Hematopoietic multipotent progenitor cell (in vitro differentiated cells): ENCODE measurements at places on chromosomes 5 and 9.
A peak's percentile ranks its signal among the peaks of the same experiment; 100 is the strongest.

GRCh38 chr9:69502671-69503301 is 169.4 kb downstream of the APBA1 start:
- DNase-seq = no peak

DNA sequence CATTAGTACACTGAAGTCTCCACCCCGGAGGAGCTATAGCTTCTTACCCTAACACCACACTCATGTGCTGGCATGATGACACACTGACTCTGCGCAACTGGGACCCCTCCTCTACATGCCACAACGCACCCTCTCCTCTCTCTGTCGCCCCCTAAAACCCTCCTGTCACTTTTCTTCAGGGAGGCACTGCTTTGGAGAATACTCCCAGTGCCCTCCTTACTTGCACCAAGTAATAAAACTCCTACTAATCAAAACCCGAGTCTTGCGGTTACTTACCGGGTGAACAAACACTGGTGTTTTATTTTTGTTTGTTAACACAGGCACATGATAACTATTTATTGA is 12.6 kb upstream of the STXBP1 start:
- DNase-seq = no peak

GRCh38 chr5:59042201-59043055 is 459.6 kb downstream of the RAB3C start:
- no peak for DNase-seq

- no peak for DNase-seq
Measured at GRCh38 chr5:65903581-65903980, 22.8 kb upstream of the ERBIN start.

- DNase-seq = peak; percentile 59
Measured at GRCh38 chr5:14628346-14628745, 36.2 kb upstream of the OTULIN start.

DNA sequence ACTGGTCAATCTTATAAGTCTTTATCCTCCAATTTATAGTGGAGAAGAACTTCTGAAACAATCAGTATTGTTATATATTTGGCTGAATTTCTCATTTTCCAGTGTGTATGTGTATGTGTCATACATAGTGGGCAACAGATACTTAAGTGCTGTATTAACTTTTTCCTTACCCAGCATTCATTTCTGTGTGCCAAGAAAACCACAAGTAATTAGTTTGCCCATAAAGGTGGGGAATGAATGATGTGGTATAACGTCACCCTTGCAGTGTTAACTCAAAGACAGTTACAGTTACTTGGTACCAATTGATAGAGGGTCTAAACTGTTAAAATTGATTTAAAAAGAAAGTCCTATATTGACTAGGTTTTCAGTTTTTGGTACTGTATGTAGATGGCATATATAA is 2.0 kb downstream of the OGN start:
- DNase-seq = no peak

GRCh38 chr5:11482011-11482410 is 422.2 kb downstream of the CTNND2 start:
- DNase-seq = no peak

DNA sequence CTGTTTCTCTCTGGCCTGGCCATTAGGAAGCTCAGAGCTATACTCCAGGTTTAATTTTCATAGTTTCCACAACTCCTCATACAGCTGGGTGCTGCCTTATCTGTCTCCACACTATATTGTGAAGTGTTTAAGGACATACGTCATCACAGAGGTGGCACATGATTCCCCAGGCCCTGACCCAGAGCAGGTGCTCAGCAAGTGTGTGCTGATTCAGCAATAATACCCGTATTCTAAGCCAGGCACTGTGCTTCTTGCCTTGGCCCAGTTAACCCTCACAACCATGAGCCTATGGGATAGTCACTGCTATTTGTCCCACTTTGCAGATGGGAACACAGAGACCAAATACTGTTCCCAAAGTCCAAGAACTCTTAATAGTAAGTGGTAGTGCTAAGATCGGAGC is 93.5 kb upstream of the SMIM23 start:
- no peak for DNase-seq

DNA sequence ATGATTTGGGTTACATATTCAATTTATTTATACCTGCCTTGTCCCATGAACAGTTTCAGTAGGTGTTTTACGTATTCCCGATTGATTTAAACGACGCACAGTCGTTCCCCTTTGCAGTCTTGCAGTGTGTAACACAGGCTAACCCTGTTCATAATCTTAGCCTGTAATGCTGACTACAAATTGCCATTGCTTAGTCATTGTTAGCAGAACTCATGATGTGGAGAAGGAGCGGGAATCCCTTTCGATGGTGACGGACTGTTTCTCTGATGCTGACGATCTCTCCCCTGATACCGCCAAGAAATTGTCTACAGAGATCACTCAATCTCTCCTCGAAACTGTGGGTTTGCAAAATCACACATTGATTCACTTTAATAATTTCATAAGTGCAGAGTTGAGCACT is 93.2 kb downstream of the MRPL36 start:
- no peak for DNase-seq

DNA sequence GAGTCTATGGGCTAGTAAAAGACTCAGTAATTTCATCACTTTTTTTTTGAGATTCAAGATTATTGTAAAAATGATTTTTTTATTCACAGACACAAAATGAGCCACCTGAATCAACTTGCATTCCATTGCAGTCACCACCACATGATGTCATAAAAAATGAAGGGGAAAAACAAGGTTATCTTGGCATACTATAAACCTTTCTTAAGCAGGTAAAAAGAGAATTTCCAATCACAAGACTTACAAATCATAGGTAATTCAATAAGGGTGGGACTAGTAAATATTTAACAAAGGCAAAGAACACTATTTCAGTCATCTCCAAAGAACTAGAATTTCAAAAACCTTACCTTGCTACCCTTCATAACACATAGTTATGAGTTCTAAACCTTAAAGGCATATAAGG is 30.7 kb downstream of the TRPM6 start:
- DNase-seq = no peak

GRCh38 chr5:142875936-142876335 is 105.8 kb downstream of the ARHGAP26 start:
- DNase-seq = no peak

DNA sequence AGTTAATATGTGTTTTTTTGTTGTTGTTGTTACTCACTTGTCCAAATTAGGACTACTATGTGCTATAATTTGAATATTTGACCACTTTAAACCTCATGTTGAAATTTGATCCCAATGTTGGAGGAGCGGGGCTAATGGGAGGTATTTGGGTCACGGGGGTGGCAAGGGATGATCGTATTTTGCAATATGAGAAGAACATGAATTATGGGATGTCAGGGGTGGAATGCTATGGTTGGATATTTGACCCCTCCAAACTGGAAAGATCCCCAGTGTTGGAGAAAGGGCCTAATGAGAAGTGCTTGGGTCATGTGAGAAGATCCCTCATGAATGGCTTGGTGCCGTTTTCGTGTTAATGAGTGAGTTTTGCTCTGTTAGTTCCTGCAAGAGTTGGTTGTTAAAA is 119.8 kb downstream of the NUDT12 start:
- DNase-seq = no peak

DNA sequence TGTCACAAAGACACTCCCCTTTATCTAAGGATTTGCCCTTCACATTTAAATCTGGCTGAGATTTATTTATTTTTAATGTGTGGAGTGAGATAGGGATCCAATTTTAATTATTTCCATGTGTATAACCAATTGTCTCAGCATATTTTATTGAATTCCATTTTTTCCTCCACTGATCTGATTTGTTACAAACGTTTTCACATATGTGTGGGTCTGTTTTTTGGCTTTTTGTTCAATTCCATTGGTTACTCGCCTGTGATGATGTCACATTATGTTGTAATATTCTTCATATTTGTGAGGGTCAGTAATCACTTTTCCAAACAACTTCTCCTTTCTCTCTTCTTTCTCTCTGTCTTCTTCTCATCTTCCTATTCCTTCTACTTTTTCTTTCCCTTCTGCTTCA is 278.3 kb upstream of the RFX3 start:
- DNase-seq = no peak

- DNase-seq = no peak
Measured at GRCh38 chr5:31033295-31033694, 160.2 kb upstream of the CDH6 start.

DNA sequence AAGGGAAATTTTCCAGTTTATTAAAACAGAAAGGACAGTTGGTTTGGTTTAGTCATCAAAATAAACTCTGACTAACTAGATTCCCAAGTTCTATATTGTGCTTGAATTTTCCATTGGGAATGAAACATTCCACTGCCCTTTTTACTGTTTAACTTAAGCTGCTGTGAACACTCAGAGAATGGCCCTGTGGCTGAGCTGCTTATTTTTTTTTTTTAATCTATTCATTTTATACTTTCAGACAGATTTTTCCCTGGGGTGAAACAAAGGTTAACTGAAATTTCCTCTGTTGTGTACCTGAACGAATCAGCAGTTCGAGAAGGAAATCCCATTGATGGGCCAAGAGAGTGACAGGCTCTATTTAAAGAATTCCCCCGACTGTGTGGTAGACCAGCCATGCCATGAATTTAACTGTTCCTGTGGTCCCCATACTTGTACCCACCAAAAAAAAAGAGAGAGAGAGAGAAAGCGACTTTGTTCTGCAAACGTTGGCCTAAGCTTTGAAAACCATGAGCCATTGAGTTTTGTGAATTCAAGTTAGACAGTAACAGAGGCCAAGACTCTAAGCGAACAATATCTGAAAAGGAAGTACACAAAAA is 138.7 kb upstream of the GRHPR start:
- DNase-seq = peak; percentile 4

- no peak for DNase-seq
Measured at GRCh38 chr5:115461093-115461492, 83.5 kb downstream of the FEM1C start.

DNA sequence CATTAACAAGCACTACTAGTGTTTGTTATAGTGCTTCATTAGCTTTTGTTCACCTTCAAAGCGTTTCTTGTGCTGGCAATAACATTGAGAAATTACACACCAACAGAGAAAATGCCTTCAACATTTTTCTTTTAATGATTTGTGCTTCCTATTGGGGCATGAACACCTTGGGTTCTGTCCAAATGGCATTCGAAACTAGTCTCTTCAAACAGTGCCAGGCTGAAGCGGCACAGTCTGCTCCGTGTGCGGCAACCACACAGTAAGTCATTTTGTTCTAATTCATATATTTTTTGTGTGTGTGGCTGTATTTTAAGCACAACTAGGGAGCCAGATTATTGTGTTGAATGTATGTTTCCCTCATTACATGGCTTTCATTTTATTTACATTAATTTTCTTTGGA is 414.7 kb upstream of the SGCD start:
- no peak for DNase-seq

DNA sequence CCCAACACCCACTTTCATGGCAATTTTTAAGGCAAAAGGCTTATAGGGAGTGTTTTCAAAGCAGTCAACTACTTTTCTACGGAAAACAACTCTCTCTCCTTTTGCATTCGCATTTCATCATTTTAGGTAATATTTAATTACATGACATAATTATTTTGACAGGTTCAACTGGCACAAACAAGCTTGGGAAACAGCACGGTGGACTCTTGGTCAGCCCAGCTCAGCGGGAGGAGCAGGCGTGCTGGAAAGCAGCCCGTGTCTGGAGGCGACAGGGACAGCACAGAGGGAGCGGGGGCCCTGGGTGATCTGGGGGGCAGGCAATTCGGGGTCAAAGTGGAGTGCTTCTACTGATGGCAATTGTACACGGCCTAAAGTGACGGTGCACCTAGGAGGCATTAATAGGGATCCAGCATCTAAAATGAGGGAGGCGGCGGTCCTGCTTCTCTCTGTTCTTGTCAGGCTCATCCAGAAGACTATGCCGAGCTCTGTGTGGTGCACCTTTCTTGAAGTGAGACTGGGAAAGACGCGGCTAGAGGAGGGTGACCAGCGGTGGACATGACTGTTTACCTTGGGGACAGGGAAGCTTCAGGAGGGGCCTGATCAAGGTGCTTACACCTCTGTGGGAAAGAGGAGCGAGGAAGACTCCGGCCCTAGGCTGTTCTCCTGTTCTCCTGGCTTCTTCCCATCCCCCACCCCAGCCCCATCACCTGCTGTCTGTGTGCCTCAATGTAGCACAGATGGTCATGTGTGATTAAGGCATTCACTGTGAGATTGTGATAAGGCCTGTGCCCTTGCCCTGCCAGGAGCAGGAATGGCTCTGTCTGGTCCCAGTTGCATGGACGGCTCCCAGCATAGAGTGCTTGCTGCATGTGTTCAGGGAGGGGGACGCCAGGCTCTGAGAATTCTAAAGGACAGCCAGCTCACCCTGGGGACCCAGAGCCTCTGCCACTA is 3.4 kb downstream of the MYMK start:
- DNase-seq = no peak

DNA sequence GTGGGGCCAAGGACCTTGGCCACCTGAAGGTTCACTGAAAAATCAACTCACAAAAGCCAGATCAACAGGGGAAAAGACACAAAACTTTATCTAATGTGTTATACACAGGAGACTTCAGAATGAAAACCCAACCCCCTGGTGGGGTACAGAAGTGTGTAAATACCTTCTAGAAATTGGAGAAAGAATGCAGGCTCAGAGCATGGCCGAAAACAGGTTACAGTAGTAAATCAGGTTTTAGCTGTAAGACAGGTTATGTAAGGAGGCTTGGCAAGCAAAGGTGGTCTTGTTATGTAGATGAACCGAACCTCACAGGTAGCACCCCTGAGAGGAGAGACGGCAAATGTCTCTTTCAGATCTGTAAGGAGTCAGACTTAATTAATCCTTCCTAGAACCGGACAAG is 10.0 kb downstream of the CEMIP2 start:
- DNase-seq = no peak
